Urinary bladder (tissue), 4 donors: ENCODE measurements at places on chromosomes 11 and 22.

GRCh38 chr22:16601437-16602223 is 9.0 kb upstream of the CCT8L2 start:
- no peak for DNase-seq

DNA sequence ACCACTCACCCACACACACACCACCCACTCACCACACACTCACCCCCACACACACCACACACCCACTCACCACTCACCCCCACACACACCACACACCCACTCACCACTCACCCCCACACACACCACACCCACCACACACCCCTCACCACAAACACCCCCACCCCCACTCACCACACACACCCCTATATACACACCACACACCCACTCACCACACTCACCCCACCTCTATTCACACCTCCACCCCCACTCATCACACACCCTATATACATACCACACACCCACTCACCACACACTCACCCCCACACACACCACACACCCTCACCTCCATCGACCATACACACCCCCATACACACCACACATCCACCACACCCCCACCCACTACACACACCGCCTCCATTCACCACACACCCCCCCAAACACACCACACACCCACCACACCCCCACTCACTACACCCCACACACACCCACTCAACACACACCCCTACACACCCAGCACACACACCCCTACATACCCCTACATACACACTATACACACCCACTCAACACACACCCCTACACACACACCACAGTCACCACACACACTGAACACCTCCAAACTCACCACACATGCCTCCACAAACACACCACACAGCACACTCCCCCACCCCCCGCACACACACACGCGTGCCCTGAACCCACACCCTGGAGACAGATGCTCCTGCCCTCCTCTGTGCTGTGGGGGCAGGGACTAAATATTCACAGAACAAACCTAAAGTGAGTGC is 19.0 kb upstream of the TTLL12 start:
- no peak for DNase-seq

- DNase-seq: no peak
Observed at GRCh38 chr11:19777377-19778102, 64.9 kb downstream of the NAV2 start.

GRCh38 chr11:118380571-118380970 is 20.8 kb upstream of the ATP5MG start:
- DNase-seq: no peak

DNA sequence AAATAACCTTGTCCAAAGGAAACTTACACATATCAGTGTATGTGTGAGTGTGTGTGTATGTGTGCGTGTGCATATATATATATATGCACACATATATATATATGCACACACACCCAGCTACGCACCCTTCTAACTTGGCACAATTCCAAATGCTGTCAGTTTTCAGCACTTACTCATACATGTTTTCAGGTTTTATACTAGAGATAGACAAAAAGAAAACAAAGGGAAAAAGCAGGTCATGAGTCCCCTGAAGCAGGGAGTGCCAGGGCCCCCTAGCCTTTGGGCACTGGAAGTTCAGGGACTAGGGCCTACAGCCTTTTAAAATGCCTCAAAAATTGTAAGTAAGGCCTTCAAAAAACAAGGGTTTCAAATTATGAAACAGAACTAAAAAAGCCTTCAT is 265.4 kb downstream of the CADM1 start:
- no peak for DNase-seq

GRCh38 chr11:91967026-91967690 is 257.5 kb upstream of the FAT3 start:
- DNase-seq: no peak

- no peak for DNase-seq
Observed at GRCh38 chr22:45996241-45997076, 19.5 kb upstream of the WNT7B start.

DNA sequence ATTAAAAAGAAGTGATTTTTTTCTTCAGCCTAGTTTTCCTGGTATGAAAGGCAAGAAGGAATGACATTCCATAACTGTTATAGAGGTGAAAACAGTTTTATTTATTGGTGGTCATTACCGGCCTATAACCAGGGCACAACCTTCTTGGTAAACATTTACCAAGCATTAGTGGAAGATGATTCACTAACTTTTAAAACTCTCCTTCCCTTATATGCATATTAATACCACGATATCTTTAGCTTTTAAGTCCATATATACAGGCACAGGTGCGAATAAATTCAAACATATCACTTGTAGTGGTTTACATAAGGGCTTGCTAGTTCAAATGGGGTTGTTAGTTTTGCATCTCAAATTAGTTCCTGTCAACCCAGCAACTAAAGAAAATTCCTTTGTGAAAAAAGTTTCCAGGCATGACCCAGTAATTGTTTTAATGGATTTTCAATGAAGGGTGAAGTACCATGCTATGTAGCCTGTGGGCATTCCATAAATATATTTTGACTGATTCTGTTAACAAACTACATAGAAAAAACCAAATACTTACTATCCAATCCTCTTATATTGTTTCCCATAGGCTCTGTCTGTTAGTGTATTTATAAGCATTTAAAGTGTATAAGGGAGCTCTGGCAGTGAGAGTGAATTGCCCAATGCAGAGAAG is 30.6 kb upstream of the ROBO3 start:
- no peak for DNase-seq
